ENCODE measurements at places on chromosomes 12 and 14.

GRCh38 chr14:67411820-67412421 is at the start of gene PLEK2:
Gene PLEK2, minus strand, starts transcription at chr14:67412165. Its CDS starts 106 bp downstream, at chr14:67412059.
- peak; percentile 70 for DNase-seq

DNA sequence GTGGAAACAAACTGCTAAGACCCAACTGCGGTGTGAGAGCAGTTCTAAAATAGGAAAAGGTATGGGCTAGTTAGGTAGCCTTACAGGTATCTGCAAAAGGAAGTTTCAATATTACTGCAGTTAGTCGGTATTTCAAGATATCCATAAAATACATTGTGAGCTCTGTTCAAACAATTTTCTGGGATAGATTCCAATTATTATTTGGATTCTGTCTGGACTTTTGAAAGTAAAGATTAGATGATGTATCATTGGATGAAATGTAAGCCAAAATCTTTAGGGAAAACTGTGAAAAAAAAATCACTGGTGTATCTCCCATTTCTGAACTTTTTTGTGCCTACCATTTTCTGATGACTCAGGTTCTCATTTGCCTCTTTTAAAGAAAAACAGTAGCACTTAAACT is 621.6 kb downstream of the CCER1 start:
- no peak for DNase-seq

- DNase-seq: peak; percentile 86
These were observed 3.3 kb upstream of the EXOC3L4 start for GRCh38 chr14:103091041-103091882.

DNA sequence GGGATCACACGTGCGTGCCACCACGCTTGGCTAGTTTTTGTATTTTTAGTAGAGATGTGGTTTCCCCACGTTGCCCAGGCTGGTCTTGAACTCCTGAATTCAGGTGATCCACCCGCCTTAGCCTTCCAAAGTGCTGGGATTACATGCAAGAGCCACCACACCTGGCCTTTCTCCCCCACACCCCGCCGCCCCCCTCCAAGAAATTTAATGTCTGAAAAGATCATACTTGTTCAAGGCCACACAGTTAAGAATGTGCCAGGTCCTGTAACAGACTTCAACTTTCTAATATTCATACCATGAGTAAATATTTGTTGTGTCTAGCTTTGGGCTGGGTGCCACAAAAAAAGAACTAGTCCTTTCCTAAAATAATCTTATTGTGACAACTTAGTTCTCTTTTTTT is 9.1 kb downstream of the GATC start:
- DNase-seq: no peak

DNA sequence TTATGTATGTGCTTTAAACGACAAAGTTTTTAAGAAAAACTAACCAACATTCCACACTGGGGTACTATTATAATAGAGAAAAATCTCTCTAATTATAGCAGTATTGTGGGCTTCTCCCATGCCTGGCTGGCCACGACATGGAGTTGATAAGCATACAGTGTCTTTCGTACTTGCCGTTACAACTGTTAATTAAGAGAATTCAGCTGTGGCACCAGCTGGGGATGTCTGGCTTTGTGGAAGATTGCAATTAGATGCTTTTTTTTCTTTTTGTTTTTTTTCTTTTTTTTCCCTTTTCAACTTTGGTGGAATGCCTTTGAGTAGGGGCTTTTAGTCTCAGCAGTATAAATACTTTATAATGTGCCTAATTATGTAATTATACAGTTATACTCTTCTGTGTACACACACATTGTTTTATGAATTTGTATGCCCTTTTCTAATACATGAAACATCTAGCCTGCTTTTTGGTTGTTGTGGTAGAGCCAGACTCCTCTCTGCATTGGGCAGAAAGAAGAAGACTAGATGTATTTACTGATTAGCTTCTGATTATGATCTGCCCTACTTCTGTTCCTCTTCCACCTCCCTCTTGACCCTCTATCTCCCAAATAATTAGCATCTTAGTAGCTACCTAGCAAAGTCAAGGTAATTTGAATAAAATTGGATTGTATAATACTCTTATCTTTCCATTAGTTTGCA is 76.4 kb downstream of the SUSD6 start:
- no peak for DNase-seq

DNA sequence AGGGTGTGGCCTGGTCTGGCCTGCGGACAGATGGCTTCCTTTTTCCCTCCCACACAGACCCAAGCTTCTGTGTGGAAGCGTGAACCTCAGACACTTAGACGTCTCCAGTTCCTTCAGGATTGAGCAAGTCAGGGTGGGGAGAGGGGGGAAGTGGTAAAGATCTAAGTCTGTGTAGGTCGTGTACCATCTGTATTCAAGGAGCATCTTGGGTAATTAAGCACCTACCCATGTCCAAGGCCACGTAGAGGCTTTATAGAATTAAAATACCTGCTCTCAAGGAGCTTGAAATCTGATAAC is 1.7 kb downstream of the AVIL start:
- no peak for DNase-seq

DNA sequence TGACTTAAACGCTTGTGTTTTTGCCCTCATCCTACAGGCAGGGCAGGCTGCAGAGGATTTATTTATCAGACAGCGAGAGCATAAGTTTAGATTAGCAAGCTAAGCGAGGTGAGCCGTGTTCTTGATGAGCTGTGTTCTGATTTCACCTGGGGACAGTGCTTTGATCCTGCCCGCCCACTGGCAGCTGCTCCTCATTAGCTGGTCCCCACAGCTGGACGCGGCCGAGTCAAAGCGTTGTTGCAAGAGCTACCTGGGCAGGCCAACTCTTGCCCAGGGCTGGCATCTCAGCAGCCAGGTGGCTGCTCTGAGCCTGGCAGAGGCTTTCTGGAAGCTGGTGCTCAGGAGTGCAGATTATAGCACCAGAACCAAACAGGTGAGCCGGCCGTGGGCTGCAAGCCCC is 46.8 kb upstream of the BEGAIN start:
- no peak for DNase-seq
